T-helper 22 cell (primary cell): ENCODE measurements at places on chromosomes 7 and 10.

DNA sequence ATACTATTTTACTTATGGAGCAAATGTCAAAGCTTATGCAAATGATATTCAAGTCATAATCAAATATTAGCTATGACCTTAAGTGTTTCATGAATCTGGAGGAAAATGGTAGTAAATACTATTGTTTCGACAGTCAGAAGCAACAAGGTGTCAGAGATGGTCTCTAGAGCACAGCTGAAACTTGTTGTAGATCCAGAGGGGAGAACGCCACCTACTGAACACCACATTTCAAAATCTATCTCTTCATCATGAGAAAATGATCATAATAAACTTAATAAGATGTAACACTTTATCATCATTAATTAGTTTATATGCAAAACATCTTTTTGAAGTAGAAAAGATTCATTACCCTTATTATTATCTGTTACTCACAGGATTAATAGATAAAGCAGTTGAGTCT lies 418.7 kb downstream of the GATA3 start:
- no peak for DNase-seq

DNA sequence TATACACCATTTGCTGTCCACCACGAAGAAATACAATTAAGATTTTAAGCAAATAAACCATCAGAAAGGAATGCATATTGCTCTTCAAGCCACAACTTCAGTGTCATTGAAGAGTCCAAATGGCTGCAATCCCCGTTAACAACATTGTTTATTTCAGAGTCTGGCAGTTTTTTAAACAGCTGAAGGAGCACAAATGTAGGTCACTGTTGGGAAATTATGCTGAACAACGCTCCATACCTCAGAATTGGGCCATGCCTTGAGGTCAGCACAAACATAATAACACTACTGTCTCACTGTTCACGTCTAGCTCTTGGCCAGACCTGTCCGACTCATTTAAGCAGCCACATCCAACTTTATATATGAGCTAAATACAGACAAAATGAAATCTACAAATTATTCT lies 453.9 kb upstream of the GHITM start:
- no peak for DNase-seq

DNA sequence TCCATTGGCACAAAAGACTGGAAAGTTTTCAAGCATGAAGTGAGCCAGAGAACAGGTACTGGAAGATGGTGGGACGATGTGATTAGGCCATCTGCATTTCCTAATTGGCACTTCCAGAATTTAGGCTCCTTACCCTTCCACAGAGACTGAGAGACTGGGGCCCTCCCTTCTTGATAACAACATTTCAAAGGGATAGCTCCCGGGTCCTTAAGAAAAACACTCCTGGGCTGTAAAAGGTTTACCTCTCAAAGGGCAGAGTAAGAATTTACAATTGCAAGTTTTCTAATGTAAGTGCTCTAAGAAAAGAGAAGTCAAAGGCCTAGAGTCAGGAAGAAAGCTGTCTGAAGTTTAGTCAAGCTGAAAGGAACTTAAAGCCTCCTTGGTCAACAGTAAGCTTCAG lies 559.5 kb upstream of the C7orf33 start:
- DNase-seq: no peak

- DNase-seq: no peak
These were observed 109.4 kb downstream of the EEPD1 start for GRCh38 chr7:36262309-36263094.

GRCh38 chr7:46775776-46776175 lies 806.1 kb downstream of the TNS3 start:
- DNase-seq: no peak

GRCh38 chr7:148925836-148926235 lies 41.7 kb upstream of the EZH2 start:
- DNase-seq: no peak

GRCh38 chr7:732094-732541 lies 5.0 kb upstream of the PRKAR1B start:
- DNase-seq: no peak

DNA sequence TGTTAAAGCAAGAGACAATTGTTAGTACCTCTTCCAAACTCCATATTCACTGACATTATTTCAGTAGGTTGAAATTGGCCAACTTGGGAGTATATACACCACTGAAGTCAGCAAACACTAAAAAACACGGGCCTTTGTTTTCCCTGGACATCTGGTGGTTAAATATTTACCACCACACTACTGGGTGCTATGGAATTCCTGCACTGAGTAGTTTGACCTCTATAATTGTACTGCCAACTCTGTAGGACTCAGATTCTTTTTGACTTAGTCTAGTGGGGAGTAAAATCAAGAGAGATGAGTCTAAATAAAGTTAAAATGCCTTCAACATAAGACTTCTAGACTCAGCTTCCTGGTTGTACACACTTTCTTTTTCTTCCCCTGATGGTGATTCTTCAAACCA lies 41.3 kb upstream of the TES start:
- DNase-seq: no peak

DNA sequence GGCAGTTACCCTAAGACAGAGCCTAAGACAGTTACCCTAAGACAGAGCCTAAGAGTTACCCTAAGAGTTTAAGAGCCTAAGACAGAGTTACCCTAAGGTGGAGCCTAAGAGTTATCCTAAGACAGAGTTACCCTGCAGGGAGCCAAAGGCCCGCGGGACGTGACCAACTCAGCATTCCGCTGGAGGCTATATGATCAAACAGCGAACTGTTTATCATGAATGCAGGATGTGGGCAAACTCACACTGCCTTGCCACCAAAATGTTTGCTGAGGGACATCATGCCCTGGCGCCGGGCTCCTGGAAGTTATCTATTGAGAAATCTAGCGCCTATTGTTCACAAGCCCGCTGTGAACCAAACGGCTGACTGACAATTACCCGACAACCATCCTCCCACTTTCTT lies 49.9 kb downstream of the BLVRA start:
- DNase-seq: no peak

DNA sequence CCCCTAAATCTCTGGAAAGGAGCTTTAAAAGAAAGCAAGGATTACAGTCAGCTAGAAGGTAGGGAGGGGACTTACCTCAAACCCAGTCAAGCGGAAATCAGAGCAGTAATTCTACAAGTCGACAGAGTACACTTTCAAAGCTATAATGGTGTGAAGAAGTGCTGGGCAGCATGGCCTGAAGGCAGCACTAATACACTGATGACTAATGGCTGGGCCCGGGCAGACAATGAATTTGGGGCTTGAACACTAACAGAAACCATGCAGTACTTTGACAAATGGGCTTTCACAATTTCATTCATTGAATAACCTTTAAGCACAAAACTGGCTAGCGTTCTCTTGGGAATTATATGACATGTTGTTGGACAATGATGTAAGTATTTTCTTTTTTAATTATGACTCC lies 4.7 kb downstream of the GLI3 start:
- no peak for DNase-seq

GRCh38 chr10:73730153-73730906 lies 13.8 kb upstream of the SEC24C start:
- DNase-seq: peak; percentile 74

GRCh38 chr7:16847381-16847860 lies 34.4 kb downstream of the AGR3 start:
- no peak for DNase-seq

DNA sequence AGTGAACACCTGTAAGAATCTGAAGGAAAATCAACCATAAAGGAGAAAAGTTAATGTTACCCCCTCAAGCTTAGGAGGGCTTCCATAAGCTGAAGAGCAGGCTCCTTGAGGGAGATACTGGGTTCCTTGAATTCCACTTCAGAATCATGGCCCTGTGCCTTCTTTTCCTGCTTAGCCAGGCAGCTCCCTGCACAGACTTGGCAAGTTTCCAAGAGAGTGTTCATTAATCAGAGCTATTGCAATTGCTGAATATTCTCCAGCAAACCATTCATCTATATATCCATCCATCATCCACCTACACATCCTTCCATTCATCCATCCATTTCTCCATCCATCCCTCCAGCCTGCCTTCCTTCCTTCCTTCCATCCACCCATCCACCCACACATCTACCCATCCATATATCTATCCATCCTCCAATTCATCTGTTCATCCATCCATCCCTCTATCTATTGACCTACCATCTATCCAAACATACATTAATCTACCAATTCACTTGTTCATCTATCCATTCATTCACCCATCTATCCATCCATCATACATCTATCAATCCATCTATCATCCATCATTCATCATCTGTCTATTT lies 574.4 kb downstream of the PTPRN2 start:
- no peak for DNase-seq

DNA sequence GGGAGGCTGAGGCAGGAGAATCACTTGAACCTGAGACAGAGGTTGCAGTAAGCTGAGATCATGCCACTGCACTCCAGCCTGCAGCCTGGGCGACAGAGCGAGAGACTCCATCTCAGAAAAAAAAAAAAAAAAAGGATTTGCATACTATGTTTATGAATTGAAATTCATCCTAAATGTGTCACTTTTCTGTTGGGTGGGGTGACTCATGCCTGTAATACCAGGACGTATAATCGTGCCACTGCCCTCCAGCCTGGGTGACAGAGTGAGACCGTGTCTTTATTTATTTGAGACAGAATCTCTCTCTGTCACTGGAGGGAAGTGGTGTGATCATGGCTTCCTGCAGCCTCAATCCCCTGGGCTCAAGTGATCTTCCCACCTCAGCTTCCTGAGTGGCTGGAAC lies 5.8 kb downstream of the ZNF212 start:
- DNase-seq: no peak

DNA sequence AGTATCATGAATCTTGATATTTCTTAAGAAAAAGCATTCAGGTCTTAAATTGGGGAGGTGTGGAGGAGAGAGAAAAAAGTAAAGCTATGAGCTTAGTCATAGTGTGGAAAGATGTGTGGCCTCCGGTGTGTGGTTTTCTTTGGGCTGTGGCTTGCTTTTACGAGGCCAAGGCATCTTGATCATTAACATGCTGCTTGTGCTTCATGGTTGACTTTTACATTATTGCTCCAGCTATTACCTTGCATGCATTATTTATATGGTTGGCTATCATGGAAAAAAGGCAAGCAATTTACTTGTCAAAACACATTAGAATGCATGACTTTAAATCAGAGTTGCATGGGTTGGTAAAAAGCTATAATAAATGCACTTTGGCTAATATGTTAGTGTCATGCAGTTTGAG lies 300.7 kb upstream of the ADARB2 start:
- DNase-seq: no peak

- no peak for DNase-seq
These were observed 140.3 kb upstream of the LAMB4 start for GRCh38 chr7:108270385-108271015.

- no peak for DNase-seq
These were observed 1.9 kb downstream of the DMTF1 start for GRCh38 chr7:87154166-87154565.

DNA sequence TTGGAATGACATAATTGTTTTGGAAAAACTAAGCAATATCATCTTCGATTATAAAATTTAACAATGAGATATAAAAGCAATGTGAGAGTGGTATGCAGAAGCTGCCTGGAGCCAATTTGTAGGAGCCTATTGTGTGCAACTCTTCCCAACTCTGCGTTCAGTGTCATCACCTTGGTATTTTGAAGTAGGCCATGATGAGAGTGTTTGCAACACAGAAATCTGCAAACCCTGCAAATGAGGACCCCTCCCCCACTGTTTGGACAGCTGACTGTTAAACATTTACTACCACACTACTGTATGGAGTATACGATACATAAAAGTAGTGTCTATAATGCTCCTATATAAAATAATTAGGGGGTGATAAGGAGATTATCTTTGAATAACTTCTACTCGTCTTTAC lies 531.3 kb downstream of the ATRNL1 start:
- DNase-seq: no peak

GRCh38 chr7:129591868-129592267 lies 19.7 kb upstream of the NRF1 start:
- DNase-seq: no peak

- no peak for DNase-seq
These were observed 119.5 kb downstream of the GPR158 start for GRCh38 chr10:25294032-25294926.

DNA sequence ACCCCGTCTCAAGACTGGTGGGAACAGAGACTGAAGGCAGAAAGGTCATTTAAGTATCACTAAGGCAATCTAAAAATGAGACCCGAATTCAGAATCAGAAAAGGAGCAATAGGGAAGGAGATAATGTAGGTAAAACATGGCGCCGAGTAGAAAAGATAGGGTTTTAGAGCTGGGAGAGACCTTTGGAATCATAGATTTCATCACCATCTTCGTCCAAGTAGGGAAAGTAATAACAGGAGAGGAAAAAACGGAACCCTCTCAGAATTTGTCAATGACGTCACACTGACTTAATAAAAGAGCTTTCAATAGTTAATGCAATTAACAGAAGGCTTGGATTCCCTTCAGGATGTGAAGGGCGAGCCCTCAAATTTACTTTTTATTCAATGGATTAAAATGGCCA lies 1.0 kb upstream of the UBN2 start:
- no peak for DNase-seq

- no peak for DNase-seq
These were observed 5.2 kb downstream of the INPP5A start for GRCh38 chr10:132542819-132543218.

DNA sequence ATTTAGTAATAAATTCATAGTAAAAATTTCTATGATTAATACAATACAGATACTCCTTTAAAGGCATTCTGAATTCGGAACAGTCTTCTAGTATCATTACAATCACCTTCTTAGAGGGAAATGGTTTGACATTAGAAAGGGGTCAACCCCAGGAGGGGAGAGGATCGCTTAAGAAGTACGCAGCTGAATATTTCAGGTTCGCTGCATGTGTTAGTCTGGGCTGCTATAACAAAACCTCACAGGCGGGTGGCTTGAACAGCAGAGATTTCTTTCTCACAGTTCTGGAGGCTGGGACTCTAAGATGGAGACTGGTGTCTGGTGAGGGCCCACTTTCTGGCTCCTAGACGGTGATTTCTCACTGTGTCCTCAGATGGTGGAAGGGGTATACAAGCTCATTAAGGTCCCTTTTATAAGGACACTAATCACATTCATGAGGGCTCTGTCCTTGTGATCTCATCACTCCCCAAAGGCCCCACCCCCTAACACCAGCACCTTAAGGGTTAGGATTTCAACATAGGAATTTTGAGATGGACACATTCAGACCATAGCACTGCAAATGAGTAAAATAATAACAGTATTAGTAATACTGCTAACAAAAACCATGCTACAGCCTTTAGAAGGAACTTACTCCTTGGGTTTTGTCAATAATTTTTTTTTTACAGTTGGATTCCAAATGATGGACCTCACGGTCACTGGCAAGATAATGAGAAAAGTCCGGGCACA lies 34.0 kb downstream of the GNA12 start:
- no peak for DNase-seq

DNA sequence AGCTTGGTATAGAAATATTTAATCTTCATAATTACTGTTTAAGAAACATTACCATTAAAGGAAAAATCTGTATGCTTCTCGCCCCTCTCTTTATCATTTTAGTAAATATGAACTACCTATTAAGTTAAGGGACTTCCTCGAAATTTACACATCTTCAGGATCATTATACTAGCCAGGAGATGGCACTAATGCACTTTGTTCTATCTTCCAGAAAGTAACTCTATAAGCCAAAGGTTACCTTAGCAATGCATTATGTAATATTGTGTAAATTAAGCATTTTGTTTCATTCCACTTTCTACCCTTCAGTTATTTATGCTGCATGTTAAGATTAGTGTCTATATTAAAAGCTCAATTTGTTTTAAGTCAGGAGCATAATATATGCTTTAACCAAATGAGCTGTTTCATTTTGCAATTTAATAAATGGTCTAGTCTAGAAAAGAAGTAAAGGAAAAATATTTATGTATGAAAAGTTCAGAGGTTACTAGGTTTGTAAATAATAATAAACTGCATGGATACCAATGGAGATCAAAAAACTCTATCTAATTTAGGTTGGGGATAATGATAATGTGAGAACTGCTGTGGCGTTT lies 128.5 kb downstream of the ANKRD7 start:
- no peak for DNase-seq
